Glutamatergic neuron (in vitro differentiated cells): ENCODE measurements at places on chromosomes 12 and 14.

DNA sequence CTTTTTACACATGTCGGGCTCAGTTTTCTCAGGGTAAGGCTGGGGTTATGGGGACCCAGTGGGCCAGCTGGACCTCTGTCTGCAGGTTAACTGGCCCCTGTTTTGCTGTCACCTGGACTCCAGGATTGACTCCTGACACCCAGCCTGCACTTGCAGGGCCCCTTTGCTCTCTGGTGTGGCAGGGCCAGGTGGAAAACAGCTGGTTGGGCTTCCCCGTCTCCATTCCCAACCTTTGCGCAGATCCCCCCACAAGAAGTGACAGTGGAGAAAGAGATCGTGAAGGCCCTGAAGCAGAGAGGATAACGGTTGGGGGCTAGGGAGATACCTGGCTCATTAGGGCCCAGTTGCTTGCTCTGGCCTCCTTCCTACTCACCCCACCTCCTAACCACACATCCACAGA is 1.5 kb upstream of the PPP1R1A start:
- no peak for DNase-seq

GRCh38 chr14:95322651-95323050 is 2.9 kb upstream of the CLMN start:
- DNase-seq = no peak

DNA sequence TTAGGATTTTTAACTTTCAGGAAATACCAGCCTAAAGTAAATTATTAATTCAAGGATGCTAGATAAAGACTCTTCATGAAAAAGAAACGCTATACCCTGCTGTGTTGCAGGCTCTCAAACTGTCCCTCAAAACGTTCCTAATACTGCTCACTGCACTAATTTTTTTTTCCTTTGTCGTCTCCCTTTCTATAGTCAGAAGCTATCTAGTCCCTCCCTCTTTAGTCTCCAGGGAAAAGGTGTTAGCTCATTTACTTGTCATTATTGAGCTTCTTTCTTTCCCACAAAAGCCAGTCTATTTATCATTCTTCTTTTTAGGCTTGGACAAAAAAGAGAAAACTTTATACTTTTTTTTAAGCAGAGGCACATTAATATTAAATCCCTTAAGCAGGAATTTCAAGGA is 30.3 kb upstream of the INSM2 start:
- DNase-seq = no peak

GRCh38 chr12:15163030-15163976 is 57.9 kb downstream of the RERG start:
- DNase-seq = no peak

GRCh38 chr14:71403656-71404055 is 496.4 kb downstream of the PCNX1 start:
- DNase-seq = no peak

DNA sequence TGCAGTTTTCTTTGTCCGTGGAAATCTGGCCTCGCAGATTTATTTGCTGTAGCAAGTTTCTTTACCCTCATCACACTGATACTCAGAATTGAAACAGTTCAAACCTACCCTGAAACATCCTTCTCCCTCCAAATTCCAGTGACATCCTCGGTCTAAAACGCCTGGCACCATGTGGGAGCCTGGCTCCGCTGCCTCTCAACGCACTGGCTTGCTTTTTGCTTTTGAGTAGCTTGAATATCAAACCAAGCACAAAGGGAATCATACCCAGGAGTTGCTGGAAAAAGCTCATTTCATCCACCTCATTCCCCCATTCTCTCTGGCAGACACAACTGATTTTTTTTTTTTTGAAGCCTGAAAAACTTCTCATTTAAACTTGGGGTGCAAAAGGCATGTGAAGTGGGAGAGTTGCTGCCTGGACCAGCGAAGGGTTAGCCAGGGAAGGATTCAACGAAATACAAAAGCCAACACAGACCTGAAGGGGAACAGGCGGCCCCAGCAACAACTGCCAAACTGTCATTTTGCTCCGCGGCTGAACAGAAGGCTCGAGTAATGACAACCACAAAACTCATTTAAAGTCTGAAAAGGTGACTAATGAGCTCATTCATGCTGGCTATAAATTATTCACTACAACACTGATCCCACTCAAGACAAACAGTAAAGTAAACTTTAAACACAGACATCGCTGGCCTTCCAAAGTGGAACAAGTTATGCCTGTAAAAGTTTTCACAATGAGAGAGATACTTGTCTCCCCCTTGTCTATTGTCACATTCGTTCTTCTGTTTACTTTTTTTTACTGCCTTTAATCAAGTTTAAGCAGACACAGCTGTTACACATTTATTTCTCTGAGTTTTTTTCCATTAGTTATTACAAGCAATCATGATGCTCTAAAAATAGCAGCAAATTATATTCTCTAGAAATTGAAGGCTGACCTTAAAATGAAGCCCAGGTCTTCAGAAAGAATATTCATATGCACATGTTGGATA is 12.5 kb upstream of the FOXN3 start:
- DNase-seq = peak; percentile 26

DNA sequence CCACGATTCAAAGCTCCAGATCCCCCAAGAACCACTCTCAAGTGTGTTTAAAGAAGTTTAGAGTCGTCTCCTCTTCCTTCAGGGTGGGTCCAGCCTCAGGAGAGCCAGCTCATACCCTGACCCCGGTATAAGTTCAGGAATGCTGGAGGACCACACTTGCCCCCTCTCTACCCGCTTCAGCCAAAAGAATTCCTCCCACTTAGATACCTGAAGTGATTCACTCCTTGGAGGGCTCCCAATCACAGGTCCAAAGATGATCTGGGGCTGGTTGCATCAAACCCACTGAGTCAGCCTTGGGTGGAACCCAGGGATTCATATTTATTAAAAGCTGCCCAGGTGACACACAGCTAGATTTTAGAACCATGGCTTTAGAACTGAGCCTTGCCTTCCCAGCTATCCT is 133.5 kb upstream of the PARP11 start:
- DNase-seq = no peak

DNA sequence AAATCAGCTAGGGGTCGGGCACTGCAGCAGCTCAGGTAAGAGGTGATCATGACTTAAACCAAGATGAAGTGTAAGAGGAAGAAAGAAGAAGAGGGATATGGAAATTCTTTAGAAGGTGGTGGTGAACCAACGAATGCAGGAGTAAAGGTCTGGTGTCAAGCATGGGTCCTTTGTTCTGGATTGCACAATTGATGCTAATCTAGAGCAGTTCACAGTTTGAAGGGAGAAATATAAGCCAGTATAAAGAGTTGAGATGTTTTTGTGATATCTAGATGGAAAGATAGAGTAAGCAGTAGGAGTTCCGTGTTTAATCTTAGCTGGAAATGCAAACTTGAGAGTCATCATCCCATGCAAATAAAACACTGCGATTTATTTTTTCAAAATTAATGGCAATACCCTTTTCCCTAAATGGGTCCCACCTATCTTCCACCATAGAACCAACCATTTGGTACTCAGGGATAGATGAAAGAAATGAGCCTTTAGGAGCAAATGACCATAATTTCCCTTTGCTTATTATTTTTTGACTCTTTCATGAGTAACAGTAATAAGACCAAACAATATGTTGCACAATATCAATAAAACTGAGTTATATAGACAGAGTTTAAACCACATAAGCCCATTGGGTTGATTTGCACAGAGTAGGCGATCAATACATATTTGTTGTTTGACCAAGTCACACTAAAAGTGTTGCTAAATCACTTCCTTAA is 15.0 kb upstream of the MGP start:
- DNase-seq = no peak

DNA sequence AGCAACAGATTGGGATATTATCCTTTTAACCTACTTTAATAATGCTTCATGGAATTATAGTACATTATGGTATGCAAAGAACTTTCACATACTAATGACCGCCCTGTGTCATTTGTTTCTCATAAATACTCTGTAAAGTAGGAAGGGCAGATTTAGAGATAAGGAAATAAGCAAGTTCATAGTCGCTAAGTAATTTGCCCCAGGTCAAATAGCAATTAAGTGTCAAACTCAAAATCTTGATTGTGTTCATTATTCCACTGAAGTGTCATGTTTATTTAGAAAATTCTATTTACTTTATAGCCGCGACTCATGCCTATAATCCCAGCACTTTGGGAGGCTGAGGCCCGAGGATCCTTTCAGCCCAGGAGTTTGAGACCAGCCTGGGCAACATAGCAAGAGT is 98.7 kb upstream of the ATF1 start:
- no peak for DNase-seq

DNA sequence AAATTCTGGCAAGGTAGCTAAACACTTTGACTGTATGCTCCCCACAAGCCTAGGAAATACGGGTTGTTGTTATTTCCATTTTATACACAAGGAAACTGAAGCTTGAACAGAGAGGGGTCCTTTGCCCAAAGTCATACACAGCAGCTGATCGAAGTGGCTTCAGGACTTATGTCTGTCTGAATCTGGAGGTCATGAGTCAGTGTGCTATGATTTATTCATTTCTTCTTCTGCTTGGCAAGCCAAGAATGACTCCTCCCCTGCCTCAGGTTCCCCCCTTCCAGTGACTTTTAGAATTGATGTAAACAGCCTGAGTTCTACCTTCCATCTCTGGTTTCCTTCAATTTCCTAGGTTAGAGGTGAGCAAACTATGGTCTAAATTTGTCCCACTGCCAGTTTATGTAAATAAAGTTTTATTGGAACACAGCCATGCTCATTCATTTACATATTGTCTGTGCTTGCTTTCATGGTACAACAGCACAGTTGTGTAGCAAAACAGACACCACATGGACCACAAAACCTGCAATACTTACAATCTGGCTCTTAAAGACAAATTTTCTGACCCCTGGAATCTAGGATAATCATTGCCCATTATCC is 34.9 kb upstream of the WSCD2 start:
- no peak for DNase-seq

DNA sequence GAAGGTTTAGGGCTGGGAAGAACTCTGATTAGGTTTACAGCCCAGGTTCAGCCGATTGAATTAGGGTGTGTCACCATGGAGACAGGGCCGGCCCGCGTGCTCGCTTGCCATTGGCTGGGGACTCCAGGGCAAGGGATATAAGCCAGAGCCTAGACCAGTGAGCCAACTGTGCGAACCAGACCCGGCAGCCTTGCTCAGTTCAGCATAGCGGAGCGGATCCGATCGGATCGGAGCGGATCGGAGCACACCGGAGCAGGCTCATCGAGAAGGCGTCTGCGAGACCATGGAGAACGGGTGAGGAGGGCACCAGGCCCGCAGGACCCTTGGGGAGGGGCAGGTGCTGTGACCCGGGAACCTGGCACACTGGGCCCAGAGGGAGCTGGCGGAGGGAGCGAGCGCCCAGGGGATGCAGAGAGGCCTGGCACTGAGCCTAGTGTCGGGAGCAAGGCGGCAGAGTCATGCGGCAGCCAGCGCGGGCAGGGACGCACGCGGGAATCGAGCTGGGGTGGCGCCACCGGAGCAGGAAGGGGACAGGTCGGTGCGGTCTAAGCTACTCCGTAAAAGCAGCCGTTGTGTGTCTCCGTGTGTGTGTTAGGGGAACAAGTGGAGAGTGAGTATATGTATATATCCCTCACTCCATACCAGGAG is at the start of gene PNP:
TSS of gene PNP (plus strand) at position 165 of the 648 bp plus-strand sequence. CDS start at position 284, 119 bp downstream.
- DNase-seq = peak; percentile 82
